ENCODE measurements at places on chromosomes 1 and 21.

DNA sequence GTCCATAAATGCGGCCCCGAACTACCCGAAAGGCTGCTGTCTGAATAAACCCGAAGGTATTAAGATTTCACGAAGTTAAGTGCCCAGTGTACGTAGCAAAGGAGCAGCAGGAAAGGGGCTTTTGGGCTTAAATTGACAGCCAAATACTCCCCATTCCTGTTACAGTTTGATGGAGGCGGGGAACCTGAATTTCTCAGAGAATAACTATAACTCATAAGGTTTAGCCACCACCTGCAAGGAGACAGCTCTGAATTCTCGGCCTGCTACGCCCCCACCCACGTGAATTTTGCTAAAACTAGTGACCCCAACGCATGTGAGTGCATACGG, 5.2 kb downstream of the GFI1 start:
- DNase-seq = no peak

DNA sequence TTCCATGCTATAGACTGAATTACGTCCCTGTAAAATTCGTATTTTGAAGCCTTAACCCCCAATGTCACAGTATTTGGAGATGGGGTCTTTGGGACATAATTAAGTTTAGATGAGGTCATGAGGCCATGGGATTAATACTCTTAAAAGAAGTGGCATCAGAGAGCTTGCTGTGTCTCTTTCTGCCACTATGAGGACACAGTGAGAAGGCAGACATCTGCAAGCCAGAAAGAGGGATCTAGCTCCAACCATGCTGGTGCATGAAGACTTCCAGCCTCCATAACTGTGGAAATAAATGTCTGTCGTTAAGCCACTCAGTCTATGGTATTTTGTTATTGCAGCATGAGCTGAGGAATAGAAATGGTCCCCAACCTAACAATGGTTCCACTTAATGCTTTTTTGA, 99.0 kb downstream of the LTN1 start:
- DNase-seq = no peak

DNA sequence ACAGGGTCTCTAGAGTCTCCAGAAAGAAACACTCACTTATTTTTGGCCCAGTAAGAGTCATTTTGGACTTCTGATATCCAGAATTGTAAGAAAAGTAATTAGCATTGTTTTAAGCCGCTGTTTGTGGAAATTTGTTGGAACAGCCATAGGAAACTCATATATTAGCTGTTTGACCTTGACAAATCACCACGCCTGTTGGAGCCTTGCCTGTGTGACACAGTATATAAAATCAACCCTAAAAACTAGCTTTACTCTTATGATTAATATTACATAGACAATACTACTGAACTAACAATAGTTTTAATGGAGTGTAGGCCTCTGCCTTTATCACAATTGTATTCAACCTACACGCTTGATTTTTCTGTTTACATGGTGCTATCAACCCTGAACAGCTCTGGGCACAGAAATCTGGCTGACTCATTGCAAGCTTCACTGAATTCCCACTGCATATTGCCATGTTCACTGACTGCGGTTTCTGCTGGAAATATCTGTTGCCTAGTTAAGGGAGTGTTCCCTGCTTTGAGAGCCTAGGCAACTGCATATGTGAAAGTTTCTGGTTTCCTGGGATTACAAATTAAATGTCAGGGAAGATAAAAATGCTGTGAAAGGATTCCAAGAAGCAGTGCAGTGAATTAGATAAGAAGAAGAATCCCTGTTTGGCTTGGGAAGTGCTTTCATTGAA, 419.5 kb upstream of the DEPDC1 start:
- DNase-seq = no peak

DNA sequence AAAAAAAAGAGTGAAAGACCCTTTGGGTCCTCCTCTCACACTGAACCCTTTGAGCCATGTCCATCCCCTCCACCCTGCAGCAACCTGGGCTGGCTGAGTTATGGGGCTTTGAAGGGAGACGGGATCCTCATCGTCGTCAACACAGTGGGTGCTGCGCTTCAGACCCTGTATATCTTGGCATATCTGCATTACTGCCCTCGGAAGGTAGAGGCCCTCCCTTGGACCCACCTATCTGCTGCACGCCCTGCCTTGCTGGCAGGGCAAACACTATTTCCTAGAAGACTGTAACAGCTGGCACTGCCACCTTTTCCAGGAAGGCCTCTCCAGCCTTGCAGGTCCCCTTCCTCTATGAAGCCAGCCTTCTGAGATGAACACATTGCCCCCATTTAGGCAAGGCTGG, 1.1 kb downstream of the SLC50A1 start:
- no peak for DNase-seq

DNA sequence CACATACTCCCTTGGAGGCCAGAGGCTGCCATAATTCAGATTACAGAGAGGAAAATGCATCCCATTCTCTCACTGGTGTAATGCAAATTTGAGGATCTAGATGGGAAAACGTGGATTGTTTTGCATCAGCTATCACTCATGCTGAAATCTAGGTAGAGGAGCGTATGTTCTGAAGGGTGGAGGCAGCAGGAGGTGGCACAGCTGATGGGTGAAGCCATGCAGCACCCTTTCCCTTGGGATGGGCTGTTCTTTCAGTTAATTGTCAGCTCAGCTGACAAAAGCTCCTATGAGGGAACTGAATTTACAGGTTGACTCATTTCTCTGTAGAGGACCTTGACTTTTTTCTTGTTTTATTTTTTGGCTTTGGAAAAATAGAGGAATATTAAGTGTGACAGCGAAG, 41.8 kb downstream of the CAMTA1 start:
- no peak for DNase-seq

DNA sequence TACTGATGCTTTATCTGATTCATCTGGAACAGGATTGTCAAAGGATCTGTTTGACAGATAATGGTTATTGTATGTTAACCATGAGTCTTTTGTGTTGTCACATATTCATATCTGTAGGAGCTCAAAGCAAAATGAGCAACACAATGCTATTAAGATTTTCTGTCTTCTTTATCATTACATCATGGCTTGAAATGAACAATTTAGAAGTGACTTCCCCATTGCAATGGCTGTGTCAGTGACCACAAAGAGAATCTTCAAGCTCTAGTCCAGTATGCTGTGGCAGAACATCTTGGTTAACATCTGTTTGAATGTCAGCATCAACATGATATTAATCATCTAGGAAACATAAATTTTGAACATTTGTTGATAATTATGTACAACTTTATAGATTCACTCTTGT, 1148.5 kb downstream of the PLA2G4A start:
- DNase-seq = no peak

- no peak for DNase-seq
Measured at GRCh38 chr1:167090314-167090942, at the start of gene GPA33. Gene GPA33 (minus strand): TSS chr1:167090377. CDS start chr1:167090287, 90 bp downstream.

- no peak for DNase-seq
Measured at GRCh38 chr21:38958323-38958705, 152.6 kb downstream of the ETS2 start.

- DNase-seq = no peak
Measured at GRCh38 chr1:27595597-27595996, 8.3 kb downstream of the AHDC1 start.

DNA sequence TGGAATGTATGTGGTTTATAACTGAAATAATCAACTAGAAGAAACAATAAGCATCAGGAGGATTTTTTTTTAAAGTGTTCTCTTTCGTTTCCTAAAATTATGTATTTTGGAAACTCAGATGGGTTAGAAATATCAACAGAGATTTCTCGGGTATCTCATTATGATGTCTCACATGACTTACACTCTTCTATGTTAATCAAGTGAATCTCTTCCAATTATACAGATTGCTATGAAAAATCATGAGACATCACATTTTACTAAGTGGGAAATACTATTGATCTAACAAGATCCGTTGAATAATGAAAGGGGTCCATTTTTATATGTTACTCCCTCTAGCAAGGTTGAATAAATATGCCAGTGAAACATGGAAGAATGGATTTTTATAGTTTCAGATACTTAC, 54.7 kb upstream of the NRIP1 start:
- DNase-seq = no peak

DNA sequence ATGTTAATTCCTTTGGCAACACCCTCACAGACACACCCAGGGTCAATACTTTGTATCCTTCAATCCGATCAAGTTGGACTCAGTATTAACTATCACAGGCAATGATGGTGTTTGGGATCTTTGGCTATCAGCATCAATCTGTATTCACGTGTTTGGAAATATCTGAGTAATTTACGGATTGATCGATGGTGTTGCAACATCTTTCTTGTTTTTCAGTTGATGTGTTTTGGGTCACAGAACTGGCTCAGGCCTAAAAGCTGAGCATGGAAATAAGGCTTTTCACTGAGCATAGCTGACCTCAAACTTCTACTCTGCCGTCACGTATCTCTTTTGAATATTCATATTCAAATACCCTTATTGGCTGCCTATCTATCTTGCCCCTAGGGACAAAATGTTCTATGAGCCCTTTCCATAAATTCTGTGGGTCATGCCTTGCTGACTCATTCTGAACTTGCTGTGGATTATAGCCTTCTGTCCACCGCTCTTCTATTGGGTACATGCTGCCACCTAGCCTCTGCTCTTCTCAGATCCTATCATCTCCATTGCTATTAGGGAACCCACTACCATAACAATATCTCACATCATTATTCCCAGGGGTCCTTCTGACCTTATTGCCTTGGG, 156.0 kb downstream of the PDE4B start:
- DNase-seq = no peak

DNA sequence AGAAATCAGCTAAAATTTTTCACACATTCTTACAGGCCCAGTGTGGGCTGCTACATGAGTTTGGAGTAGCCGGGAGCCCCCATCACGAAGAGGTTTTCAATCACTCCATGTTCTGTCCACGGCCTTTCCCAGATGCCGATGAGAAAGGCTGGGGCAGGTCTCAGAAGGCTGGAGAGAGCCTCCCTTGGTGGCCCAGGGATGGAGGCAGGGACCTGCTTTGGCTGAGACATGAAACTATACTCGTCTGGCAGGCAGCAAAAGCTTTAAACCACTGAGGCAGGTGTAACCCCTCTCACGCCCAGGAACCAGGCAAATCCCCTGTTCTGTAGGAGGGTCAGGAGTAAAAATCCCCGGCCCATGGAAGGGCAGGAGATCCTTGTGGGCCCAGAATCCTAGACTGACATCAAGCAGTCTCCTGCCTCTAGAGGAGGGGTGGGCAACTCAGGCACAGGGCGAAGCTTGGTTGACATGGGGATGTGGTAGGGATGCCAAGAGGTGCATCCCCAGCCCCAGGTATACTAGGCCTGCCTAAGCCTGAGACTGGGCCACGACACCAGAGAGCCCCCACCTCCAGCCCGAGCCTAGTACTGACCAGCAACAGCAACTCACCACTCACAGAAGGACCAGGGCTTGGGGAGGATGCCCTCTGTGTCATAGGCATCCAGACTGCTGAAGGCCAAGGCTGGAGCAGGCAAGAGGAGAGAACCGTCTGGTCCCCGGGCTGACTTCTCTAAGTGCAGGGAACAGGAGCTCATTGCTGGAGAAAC, 9.1 kb downstream of the MMEL1 start:
- DNase-seq = no peak

- no peak for DNase-seq
Measured at GRCh38 chr1:89555550-89555949, 30.9 kb downstream of the LRRC8B start.

DNA sequence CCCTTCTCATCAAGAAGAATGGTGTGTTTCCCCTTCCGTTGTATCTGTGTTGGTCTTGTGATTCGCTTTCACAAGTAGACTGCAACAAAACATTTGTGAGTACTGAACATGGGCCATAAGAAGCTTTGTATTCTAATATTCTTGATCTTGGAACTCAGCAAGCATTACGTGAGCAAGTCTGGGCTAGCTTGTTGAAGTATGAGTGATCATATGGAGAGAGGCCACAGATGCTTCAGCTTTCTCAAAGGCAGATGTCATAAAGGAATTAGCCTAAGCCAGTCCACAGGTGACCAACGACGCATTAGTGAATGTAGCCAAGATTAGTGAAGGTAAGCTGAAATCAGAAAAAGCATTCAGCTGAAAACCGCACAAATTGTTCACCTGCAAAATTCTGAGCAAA, 609.6 kb upstream of the NEGR1 start:
- DNase-seq = no peak

- no peak for DNase-seq
Measured at GRCh38 chr1:147549526-147549925, 8.2 kb downstream of the BCL9 start.

DNA sequence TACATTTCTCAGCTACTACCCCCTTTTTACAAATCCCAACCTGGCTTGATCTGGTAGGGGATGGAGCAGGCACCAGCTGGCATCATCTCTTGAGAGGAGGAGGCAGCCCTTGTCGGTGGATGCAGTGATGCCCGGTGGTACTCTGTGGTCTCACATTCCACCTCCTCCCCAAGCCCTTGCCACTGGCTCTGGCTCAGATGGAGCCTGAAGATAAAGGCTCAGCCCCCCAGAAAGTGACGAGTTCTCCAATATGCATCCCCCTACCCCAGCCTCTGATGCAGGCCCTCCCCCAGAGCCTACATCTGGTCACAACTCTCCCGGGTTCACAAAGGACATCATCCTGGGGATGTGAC, 3.8 kb upstream of the GOLT1A start:
- DNase-seq = no peak

- DNase-seq = no peak
Measured at GRCh38 chr1:178096421-178096820, 2.5 kb downstream of the RASAL2 start.

DNA sequence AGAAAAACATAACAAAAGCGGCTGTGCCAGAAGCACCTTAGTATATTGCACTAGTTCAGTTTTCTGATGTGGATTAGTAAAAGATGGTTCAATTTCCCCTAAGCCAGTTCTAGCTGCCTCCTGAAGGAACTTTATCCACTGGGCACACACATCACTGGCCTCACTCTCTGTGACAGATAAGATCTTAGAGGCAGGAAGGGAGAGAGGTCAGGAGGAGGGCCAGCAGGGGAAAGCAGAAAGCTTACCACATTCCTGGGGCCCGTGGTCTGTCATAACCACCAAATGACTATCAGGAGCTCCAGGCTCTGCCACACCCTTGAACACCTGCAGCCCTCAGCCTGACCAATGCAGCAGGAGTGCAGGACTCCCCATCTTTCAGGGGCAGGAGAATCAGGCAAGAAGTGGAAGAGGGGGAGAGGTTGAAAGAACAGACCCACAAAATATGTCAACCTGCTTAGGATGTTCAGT, 37.8 kb downstream of the LRRC71 start:
- DNase-seq = no peak

DNA sequence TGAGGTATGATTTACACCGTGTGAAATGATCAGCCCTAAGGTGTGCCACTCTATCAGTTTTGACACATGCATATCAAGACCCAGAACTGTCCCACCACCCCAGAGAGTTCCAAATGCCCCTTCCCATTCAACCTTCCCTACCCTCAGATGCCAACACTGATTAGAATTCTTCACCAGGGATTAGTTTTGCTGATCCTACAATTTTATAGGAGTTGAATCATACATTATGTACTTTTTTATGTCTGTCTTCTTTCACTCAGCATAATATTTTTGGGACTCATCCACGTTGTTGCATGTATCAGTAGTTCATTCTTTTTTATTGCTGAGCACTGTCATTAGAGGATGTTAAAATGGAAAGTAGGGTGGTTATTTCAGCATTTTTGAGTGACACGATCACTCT, 178.3 kb downstream of the ZSCAN20 start:
- DNase-seq = no peak

DNA sequence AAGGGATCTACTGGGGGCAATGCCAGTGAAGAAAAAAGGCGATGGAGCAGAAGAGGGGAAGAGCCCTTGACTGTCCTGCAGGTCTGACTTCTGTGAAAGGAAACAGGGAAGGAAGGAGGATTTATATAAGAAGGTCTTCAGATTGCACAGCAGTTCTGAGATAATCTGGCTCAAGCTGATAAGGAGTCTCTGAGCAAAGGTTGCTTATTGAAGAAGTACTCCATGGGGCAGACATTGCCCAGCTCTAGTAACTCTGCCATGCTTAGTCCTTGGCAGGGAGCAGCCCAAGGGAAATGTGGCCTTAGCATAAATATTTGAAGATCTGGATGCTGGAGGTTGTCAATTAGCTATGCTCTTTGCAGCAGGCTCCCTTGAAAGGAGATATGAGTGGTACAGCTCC, 15.9 kb upstream of the TTF2 start:
- DNase-seq = no peak
